ENCODE measurements at places on chromosomes 7 and 10.
A peak's percentile ranks its signal among the peaks of the same experiment; 100 is the strongest.

- no peak for DNase-seq
These were observed 384.7 kb upstream of the HPS1 start for GRCh38 chr10:98831391-98831790.

GRCh38 chr10:74445493-74445892 lies 294.5 kb downstream of the ADK start:
- DNase-seq: no peak

DNA sequence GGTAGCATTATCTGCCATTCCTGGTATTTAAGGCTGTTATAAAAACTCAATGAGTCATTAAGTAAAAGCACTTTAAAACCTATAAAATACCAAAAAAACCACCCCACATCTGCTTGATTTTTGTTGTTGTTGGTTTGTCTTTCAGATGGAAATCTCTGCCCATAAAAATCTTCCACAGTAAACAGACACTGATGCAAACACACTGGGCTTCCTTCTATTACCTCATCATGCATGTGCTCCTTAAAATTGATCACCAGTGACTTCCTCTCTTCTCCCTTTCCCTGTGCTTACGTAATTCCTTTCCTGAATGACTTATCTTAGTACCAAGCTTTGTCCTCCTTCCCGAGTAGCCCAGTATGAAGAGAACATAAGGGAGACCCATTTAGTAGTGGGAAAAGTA lies 167.2 kb downstream of the EVX1 start:
- peak; percentile 42 for DNase-seq

DNA sequence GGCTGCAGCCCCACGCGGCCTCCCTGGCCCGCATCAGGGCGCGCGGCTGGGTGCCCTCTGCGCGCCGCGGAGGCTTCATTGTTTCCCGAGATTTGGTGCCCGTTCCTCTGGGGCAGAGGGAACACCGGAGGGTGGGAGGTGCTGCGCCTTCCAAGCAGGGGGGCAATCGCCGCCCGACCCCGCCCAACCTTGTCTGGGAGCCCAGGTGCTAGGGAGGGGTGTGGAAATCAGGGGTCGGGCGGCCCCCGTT lies 1.0 kb upstream of the NRP1 start:
- no peak for DNase-seq

- no peak for DNase-seq
These were observed 473.3 kb downstream of the PLXNA4 start for GRCh38 chr7:132102942-132103341.

- DNase-seq: no peak
These were observed 74.3 kb upstream of the CSTF2T start for GRCh38 chr10:51773681-51774080.

GRCh38 chr7:43790006-43790405 lies 31.5 kb downstream of the BLVRA start:
- DNase-seq: no peak

GRCh38 chr7:126791306-126791705 lies 461.4 kb downstream of the GRM8 start:
- no peak for DNase-seq
